ENCODE measurements at places on chromosomes 11 and 22.

GRCh38 chr11:63504933-63505586 is 824 bp upstream of the LGALS12 start:
- no peak for DNase-seq

DNA sequence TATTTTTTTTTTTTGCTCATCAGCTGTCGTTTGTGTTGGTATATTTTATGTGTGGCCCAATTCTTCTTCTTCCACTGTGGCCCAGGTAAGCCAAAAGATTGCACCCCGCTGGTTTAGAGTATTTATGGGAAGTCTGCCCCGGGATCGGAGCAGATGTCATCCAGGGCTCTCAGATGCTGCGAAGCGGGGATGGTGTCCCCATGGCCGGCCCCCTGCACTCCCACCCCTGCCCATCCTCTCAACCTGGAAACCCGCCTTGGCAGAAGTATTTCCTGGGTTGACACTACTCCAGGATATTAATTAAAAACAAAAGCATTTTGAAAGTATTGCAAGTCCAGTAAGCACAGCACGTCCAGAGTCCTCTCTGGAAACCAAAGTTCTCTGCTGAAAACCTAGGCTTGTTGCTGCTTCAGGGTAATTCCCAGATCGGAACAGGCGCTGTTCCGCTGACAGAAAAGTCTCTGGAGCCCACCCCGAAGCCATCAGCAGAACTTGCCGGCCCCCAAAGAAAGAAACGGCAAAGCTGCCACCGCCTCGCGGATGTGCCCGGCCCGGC is 833 bp downstream of the SCUBE2 start:
- no peak for DNase-seq

DNA sequence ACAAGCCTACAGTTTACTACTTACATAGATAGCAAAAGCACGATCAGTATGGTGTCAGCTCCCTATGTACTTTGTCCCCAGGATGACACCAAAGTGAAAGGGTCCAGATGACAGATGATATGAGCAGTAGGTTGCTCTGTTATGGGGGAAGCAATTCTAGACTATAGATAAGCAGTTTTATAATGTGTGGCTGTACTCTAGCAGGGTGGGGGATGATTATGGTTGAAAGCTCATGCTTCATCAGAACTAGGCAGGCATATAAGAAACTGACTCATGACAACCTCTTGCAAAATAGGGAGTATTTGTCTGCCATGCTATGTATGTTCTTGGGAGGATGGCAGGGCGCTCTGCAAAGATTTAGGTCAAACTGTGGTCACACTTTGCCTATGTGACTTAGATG is 158.2 kb upstream of the ZBED5 start:
- DNase-seq = no peak

- no peak for DNase-seq
These were observed 710.0 kb downstream of the OPCML start for GRCh38 chr11:132822276-132822675.

DNA sequence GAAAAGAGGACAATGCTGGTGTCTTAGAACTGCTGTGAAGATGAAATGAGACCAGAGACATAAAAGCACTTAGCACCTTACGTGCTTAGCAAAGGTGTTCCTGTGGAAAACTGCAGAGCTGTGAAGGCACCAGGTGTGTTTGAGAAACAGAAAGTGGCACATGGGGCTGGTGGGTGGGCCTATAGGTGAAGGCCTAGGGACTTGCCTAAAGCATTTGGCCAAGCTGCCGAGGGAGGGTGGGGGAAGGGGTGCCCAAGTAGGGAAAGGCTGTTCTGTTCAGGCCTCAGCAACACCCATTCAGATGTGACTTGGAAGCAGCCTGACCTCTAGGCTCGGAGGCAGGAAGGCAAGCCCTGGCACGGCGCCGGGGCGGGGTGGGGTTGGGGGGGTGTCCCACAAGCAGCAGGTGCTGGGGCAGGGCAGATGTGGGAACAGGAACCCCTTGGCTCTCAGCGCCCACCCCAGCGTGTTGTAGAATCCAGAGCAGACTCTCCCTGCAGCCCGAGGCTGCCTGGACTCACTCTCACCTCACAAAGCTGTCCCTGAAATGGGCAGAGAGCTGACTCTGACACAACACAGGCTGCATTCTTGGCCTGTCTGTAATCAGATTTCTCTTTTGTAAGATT is 366.7 kb upstream of the NARS2 start:
- DNase-seq = no peak

GRCh38 chr11:74693531-74693930 is 37.7 kb downstream of the CHRDL2 start:
- no peak for DNase-seq

- DNase-seq = no peak
These were observed 19.7 kb downstream of the CXCR5 start for GRCh38 chr11:118903204-118904015.

DNA sequence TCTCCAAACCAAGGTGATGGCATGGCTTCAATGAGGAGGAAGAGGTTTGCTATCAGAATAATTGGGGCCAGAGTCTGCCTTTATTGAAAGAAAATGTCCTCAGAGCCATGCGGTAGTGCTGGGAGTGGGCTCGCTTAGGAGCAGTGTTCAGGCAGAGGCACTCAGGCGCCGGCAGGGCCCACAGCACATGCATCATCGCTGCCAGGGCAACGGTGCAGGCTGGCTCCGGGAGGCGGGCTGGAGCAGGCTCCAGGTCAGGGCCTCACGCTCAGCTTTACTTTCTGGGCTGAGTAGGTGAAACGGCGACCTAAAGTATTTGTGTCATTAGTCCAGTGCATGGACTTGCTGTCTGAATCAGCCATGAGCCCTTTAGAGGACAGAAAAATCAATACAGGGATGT is 169.9 kb upstream of the CCDC90B start:
- DNase-seq = no peak

GRCh38 chr11:125141178-125141577 is 23.4 kb upstream of the PKNOX2 start:
- no peak for DNase-seq

GRCh38 chr11:63444160-63444559 is 46.8 kb downstream of the PLAAT5 start:
- no peak for DNase-seq

DNA sequence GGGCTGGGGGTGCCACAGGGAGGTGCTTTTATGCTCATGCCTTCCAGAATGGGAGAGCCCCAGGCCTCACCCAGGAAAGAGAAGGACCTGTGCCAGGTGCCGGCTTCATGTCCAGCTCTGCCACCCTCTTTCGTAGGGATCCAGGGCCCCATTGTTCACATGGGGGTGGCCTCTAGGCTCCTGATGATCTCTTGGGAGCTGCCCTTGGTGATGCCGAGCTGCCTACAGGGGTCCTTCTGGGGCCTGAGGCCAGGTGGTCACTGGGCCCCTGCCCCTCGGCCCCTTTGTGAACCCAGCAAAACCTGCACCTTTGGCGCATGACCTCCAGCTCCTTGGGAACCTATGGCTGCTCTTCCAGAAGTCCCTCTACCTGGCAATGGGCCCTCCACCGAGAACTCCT is 41.4 kb upstream of the SMIM38 start:
- DNase-seq = no peak

DNA sequence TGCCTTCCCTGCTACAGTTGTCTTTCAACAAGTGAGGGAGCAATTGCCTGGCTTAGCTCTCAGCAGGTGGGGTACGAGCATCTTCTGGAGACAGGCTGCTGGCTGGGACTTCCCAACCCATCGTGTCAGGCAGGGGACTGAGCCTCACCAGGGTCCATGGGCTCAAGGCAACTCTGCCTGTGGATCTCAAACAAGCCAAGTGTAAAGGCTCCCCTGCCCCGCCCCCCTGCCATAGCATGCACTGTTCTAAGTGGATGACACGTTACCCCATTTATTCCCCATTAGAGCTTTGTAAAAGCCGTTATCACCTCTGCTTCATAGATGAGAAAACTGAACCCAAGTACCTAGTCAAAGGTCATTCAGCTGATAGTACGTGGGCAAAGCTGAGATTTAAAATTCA is 222.9 kb downstream of the NTM start:
- DNase-seq = no peak

DNA sequence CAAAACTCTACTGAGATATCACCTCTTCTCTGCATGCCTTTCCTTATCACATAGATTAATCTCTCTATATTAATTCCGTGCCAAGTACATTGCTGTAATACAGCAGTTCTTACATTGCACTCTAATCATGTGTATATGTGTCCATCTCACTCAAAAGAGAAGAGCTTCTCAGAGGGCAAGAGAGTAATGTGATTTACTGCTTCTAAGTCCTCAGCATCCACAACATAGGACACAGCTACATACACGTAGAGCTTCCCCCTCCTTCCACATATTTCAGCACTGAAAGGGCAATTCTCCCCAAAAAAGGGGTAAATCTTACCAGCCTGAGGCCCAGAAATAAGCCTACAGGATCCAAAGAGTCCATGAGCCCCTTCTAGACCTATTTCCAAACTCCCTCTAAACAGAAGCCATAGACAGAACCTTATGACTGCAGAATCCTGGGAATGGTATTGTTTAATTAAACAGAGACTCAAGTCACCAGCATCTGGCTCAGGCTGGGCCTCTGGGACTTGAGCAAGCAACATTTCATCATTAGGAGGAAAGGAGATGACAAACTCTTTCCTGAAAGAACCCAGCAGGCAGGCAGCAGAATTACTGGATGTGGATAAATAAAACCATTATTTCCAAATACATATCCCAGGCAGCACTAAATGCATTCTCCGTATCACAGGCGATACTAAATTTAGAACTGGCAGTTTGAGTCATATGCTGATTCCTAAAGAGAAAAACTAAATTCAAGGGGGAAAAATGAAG is 87.2 kb downstream of the KCNC1 start:
- no peak for DNase-seq

DNA sequence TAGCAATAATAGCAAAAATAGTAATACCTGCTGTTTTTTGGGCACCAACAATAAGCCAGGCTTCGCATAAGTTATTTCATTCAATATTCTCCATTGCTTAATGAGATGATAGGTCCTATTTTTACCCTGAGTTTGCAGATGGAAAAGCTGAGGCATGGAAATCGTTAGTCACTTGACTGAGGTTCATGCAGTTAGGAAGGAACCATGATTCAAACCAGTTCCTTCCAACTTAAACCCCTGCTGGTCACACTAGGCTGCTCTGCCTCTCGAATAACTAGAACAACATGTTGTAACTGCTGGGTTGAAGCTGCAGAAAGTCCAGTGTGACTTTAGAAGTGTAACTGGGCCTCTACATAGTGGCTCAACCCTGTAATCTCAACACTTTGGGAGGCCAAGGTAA is 69.3 kb downstream of the SEZ6L start:
- no peak for DNase-seq

- no peak for DNase-seq
These were observed 83.8 kb downstream of the ME3 start for GRCh38 chr11:86588566-86589090.

DNA sequence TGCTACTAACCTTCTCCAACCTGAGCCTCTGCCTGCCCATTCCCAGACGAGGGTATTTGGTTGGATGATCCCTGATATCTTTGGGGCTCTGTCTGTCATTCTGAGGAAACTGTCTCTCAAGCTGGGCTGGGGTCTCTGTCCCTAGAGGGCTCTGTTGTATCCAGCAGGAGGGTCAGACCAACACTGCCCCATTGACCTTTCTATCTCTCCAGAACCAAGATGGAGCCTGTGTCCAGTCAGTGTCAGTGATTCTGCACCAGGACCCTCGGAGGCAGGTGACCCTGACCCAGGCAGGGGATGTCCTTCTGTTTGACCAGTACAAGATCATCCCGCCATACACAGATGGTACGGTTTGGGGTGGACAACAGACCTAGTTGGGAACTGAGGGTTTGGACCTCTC is 21.9 kb downstream of the OTOG start:
- no peak for DNase-seq
